ENCODE measurements at places on chromosomes 13 and 19. TPM values are rescaled to one million over a fixed set of nuclear protein-coding genes. Genes with fewer than 3 reads are reported as not detected.
A peak's percentile ranks its signal among the peaks of the same experiment; 100 is the strongest.

- no peaks in the 10 kb centered on the region for H3K36me3 ChIP-seq
- DNase-seq, result no peak
- peaks cover 2% of the 10 kb centered on the region for H3K27me3 ChIP-seq
- no peaks in the 10 kb centered on the region for H3K4me1 ChIP-seq
These were observed 131.9 kb downstream of the ITGBL1 start for GRCh38 chr13:101584331-101584730.

DNA sequence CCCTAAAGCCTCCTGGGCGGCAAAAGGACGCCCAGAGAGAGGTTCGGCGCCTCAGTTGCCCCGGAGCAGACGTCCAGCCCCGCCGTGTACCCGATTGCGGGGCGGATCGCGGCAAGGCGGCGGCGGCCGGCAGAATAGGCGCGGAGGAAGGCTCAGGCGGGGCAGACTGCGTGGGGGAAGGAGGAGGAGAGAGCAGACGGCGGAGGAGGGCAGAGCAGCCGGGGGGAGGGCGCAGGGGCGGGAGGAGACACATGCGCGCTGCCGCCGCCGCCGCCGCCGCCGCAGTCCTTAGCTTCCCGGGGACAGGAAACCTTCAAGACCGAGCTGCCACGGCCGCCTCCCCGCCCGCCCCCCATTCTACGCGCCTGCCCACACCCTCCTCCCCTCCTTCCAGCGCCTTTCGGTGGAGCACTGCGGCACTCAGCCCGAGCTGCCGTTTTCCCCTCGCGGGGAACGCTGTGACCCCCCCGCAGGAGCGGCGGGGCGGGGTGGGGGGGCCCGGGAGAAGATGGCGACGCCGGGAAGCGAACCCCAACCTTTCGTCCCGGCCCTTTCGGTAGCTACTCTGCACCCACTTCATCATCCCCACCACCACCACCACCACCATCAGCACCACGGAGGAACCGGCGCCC is at the start of gene LRCH1:
TSS of gene LRCH1 (plus strand) at position 282 of the 632 bp plus-strand sequence. CDS start at position 509, 227 bp downstream.
- peak within 1 kb of the TSS; percentile 94 for H3K4me3 ChIP-seq
- peak within 1 kb of the TSS; percentile 86 for H3K27ac ChIP-seq
- peaks cover 32% of the 10 kb centered on the region for H3K4me1 ChIP-seq

- H3K36me3 ChIP-seq, result peaks cover 7% of the 10 kb centered on the region
- no peak for DNase-seq
- no peak overlapping the region for H3K27ac ChIP-seq
These were observed 11.4 kb downstream of the SBNO2 start for GRCh38 chr19:1162404-1163282.

DNA sequence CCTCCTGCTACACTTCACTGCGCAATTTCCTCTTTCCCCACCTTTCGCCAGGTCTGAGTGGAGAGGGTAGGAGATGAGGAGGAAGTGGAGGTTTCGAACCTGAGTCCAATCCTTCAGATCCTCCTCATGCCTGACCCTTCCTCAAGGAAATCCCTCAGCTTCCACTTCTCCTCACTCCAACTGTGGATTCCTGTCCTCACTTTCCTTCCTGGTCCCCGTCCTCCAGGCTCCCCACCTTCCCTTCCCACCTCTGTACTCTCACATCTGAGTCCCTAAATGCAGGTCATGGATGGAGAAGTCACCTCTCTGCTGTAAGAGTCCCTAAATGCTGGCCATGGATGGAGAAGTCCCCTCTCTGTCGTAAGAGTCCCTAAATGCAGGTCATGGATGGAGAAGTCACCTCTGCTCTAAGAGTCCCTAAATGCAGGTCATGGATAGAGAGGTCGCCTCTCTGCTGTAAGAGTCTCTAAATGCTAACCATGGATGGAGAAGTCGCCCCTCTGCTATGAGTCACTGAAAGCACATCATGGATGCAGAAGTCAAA is 3.1 kb downstream of the TMEM86B start:
- no peaks in the 10 kb centered on the region for H3K27me3 ChIP-seq
- no peak overlapping the region for H3K27ac ChIP-seq
- no peak overlapping the region for H3K4me3 ChIP-seq
- peaks cover 34% of the 10 kb centered on the region for H3K36me3 ChIP-seq
- H3K4me1 ChIP-seq, result peaks cover 2% of the 10 kb centered on the region
- DNase-seq, result no peak

- H3K36me3 ChIP-seq, result peaks cover 1% of the 10 kb centered on the region
- no peaks in the 10 kb centered on the region for H3K27me3 ChIP-seq
- H3K4me1 ChIP-seq, result peaks cover 24% of the 10 kb centered on the region
- no peak overlapping the region for H3K4me3 ChIP-seq
These were observed 647 bp upstream of the KLF12 start for GRCh38 chr13:74134777-74135325.

DNA sequence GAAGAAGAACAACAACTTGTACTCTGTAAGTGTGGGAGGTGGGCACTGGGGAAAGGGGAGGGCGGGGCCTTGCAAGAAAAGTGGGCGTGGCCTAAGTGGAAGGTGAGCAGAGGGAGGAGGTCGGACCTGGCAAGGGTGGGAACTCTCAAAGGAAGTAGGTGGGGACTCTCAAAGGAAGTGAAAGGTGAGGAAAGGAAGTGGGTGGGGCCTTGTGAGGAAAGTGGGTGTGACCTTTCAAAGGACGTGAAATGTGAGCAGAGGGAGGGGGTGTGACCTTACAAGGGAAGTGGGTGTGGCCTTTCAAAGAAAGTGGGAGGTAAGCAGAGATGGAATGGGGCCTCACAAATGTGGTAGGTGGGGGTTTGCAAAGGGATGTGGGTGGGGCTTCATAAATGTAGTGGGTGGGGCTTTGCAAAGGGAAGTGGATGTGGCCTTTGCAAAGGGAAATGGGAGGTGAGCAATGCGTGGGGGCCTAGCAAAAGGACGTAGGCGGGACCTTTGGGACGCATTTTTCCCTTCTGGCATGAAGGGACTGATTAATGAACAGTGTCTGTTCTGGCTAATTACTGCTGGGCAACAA is 25.9 kb downstream of the ACSBG2 start:
- DNase-seq, result peak; percentile 67
- H3K27me3 ChIP-seq, result peaks cover 2% of the 10 kb centered on the region
- H3K4me3 ChIP-seq, result peak overlapping the region; percentile 6

- H3K4me3 ChIP-seq, result no peak overlapping the region
- H3K36me3 ChIP-seq, result no peaks in the 10 kb centered on the region
- H3K27me3 ChIP-seq, result peaks cover 44% of the 10 kb centered on the region
- no peak for DNase-seq
These were observed 8.8 kb upstream of the SHKBP1 start for GRCh38 chr19:40567750-40568494.

DNA sequence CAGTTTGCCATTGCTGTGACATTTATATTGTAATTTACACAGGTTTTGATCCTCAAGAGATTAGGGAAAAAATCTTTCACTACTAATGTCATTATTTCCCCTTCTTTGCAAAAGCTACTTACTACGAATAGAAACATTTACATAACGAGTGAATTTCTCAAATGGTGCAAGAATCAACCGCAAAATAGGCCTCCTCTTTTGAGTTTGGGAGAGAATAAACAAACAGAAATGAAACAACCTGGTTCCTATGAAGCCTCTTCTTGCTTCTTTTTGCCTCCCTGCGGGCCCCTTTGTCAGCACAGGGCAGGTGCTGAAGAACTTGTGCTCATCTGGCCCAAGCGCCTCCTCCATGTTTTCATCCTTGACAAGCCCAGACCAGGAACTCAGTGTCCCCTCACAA is 10.1 kb upstream of the GJA3 start:
- H3K4me1 ChIP-seq, result peaks cover 11% of the 10 kb centered on the region
- H3K36me3 ChIP-seq, result no peaks in the 10 kb centered on the region
- no peak overlapping the region for H3K27ac ChIP-seq
- no peak overlapping the region for H3K4me3 ChIP-seq

GRCh38 chr19:29539131-29539530 is 13.3 kb downstream of the VSTM2B start:
- H3K4me3 ChIP-seq, result no peak overlapping the region
- DNase-seq, result no peak
- no peaks in the 10 kb centered on the region for H3K36me3 ChIP-seq
- no peaks in the 10 kb centered on the region for H3K4me1 ChIP-seq
- H3K27me3 ChIP-seq, result peaks cover 8% of the 10 kb centered on the region

- DNase-seq, result no peak
- H3K36me3 ChIP-seq, result no peaks in the 10 kb centered on the region
- no peak overlapping the region for H3K4me3 ChIP-seq
- H3K4me1 ChIP-seq, result no peaks in the 10 kb centered on the region
These were observed 32.1 kb downstream of the CYP2B6 start for GRCh38 chr19:41023193-41023592.

DNA sequence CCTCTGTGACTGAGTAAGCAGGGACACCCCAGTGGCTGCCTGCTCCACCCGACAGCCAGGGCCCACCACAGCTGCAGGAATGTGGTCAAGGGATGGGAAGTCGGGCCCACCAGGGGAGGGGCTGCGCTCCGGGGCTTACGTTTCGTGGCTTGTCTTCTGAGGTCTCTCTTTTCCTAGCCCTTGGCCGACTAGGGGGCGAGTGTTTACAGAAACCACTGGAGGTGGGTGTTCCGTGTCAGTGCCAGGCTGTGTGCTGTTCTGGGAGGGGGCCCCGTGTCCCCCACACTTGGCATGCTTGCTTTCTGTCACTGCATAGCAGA is 4.5 kb downstream of the ADAT3 start:
- peaks cover 25% of the 10 kb centered on the region for H3K4me1 ChIP-seq
- H3K27me3 ChIP-seq, result no peaks in the 10 kb centered on the region
- no peak for DNase-seq
- H3K27ac ChIP-seq, result no peak overlapping the region
- H3K36me3 ChIP-seq, result peaks cover 2% of the 10 kb centered on the region

DNA sequence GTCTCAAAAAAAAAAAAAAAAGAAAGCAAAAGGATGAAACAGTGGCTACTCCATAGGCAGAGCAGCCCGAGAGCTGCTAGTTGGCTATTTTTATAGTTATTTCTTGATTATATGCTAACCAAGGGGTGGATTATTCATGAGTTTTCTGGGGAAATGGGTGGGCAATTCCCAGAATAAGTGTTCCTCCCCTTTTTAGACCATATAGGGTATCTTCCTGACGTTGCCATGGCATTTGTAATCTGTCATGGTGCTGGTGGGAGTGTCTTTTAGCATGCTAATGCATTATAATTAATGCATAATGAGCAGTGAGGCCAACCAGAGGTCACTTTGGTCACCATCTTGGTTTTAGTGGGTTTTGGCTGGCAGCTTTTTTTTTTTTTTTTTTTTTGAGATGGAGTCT is 25.4 kb upstream of the OR10H1 start:
- no peak overlapping the region for H3K27ac ChIP-seq
- DNase-seq, result no peak
- peaks cover 1% of the 10 kb centered on the region for H3K36me3 ChIP-seq
- H3K4me3 ChIP-seq, result no peak overlapping the region
- H3K27me3 ChIP-seq, result peaks cover 4% of the 10 kb centered on the region
- H3K4me1 ChIP-seq, result peaks cover 35% of the 10 kb centered on the region

- H3K36me3 ChIP-seq, result no peaks in the 10 kb centered on the region
- H3K4me3 ChIP-seq, result peak overlapping the region; percentile 65
- peak overlapping the region; percentile 72 for H3K27ac ChIP-seq
- peak; percentile 40 for DNase-seq
These were observed 350.9 kb downstream of the FOXO1 start for GRCh38 chr13:40315416-40316064.

DNA sequence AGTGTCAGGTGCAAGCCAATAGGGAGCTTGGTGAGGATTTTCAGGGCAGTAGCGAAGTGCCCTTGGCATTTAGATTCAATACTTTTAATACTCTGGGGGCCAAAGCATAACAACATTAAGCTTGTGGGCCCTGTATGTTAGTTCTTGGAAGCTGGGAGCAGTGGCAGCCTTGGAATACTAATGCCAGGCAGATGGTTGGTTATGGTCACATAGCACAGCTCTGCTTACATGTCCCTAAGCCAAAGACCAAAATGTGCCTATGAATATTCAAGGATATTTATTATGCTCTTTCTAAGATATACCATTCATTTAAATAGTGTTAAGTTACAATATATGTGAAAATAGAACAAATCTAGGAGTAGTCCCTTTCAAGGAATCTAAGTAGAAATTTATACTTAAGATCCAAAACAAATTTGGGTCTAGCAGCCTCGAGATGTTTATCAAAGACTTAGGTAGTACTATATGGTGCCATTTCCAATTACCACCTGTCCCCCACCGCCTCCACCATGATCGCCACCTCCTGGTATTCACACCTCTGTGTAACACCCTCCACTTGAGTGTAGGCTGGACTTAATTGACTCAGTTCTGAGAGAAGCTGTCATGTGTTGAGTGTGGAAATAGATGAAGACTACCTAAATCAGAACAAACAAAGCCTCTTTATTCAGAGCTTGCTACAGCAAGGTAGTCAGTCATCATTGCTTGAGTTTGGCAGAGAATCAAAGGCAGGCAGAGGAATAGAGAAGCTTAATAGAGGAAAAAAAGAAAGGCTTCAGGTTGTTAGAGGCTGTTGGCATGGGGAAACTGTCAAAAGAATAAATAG is 261.0 kb downstream of the GPC5 start:
- DNase-seq, result no peak
- no peaks in the 10 kb centered on the region for H3K4me1 ChIP-seq
- no peak overlapping the region for H3K4me3 ChIP-seq
- no peaks in the 10 kb centered on the region for H3K27me3 ChIP-seq
- no peaks in the 10 kb centered on the region for H3K36me3 ChIP-seq
- no peak overlapping the region for H3K27ac ChIP-seq

DNA sequence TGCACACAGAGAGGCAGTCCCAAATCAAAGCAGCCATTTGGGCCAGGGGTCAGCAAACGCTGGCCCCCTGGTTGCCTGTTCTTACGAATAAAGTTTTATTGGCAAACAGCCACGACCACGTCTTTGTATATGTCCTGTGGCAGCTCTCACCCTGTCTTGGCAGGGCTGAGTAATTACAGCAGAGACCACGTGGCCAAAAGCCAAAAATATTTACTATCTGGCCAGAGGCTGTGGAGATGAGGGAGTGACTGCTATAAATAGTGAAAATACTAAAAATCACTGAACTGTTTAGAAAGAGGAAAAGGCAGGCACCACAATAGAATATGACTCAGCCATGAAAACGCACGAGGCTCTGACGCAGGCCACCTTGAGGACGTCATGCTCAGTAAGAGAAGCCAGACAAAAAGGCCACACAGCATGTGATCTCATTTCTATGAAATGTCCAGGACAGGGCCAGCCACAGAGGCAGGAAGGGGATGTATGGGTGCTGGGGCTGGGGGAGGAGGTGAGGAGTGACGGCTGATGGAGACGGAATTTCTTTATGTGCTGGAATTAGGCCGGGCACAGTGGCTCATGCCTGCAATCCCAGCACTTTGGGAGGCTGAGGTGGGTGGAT is 29.4 kb downstream of the SMIM24 start:
- H3K4me1 ChIP-seq, result peaks cover 5% of the 10 kb centered on the region
- H3K36me3 ChIP-seq, result peaks cover 2% of the 10 kb centered on the region
- no peak overlapping the region for H3K4me3 ChIP-seq
- no peak overlapping the region for H3K27ac ChIP-seq

GRCh38 chr19:30656520-30657100 is 284.4 kb downstream of the ZNF536 start:
- no peaks in the 10 kb centered on the region for H3K27me3 ChIP-seq
- no peaks in the 10 kb centered on the region for H3K4me1 ChIP-seq
- H3K36me3 ChIP-seq, result no peaks in the 10 kb centered on the region
- H3K4me3 ChIP-seq, result no peak overlapping the region
- H3K27ac ChIP-seq, result no peak overlapping the region

The GAPDHS gene
- not detected for total RNA-seq

The KLK11 gene
- total RNA-seq, result not detected

The CD177 gene
- total RNA-seq, result not detected

The ZNF254 gene
- 19.0 TPM for total RNA-seq

The LILRA1 gene
- not detected for total RNA-seq

The LGALS7 gene
- not detected for total RNA-seq

The IL4I1 gene
- total RNA-seq, result 1.4 TPM
